ENCODE measurements at places on chromosomes 6 and 20.

DNA sequence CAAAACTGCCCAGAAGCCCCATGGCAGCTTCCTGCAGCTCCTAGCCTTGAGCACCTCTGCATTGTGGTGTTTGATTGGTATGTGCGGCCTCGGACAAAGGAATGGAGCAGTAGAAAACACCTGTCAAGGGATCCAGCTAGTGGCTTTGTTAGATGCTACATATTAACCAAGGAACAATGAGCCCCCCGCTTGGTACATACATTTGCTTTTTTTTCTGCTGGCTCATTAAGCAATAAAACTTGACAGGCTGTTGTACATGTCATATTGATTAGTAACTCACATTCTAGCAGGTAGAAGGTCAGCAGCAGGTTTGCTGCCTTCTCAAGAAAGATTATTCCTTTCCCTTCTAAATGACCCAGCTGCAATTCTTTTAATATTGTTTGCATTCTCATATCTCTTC is 937 bp downstream of the SPACA1 start:
- DNase-seq: no peak

DNA sequence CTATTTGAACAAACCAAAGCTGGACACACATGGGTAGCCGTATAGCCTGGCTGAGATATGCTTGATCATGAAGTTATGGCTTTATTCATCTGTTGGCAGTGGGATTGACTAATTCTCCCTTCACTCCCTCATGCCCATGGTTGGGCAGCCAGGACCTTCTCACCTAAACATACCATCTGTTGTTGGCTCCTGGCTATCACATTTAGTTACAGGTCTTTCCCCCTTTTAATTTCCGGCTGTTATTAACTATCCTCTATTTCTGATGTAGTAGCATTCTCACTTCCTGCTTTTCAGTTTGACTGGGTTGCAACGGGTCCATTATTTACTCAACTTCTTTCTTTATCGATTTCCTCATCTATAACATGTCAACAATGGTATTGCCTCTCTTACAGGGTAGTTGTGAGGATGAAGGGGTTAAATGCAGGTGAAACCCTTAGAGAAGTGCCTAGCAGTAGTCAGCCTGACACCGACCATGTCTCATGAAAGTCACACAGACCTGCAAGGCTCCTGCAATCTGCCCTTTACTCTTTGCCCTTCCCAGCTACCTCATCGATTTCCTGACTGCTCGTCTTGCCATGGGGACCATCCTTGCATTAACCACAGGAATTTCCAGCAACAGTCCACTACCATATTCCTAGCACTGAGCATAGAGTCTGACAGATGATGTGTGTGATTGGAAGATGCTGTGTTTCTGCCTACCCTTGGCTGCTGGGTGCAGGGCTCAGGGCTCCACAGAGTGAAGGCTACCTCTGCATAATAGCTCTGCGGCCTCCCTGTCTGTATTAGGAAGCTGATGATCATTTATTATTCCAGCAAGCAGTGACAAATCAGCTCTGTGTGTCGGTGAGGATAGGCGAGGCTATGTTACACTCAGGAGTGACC is 42.2 kb downstream of the PPP1R14C start:
- no peak for DNase-seq

GRCh38 chr6:31713465-31713864 is 1.7 kb upstream of the LY6G6D start:
- no peak for DNase-seq

- no peak for DNase-seq
Measured at GRCh38 chr6:72709431-72709830, 87.6 kb downstream of the KCNQ5 start.

DNA sequence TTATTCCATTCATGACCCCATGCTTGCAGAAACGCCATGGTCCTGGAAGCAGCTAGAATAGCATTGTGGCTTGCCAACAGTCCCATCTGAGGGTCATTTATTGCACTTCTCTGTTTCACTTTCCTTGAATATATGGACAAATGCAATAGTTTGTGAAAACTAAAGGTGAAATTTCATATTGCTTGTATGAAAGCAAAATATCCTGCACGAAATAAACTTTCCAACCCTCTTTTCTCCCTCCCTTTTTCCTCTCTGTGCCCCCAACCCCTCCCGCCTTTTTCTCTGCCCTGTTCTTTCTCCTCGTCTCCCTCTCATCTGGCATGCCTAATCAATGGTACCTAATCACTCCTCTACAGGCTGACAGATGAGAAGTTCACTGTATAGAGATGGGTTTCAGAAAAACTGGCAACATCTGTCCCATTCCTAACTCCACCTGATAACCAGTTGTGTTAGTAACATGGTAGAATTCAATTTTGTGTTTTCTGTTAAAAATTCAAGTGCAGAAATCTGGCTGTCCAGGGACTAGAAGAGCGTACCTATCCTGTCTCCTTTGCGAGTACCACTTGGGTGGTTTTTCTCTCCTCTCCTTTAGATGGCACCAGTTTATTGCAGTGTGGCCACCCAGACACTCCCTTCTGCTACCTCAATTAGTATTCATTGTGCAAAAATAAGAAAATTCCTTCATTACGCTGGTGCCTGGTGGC is 198.6 kb downstream of the FOXA2 start:
- DNase-seq: no peak
